ENCODE measurements at places on chromosomes 6 and 20. TPM values are rescaled to one million over a fixed set of nuclear protein-coding genes. Genes with fewer than 3 reads are reported as not detected.

Gene LINC00237
- not detected for polyA plus RNA-seq

Gene LY86
- 5.0 TPM for polyA plus RNA-seq

Gene GABRR2
- polyA plus RNA-seq: 0.10 TPM

Gene ATXN1
- polyA plus RNA-seq: 7.5 TPM

Gene EFCAB8
- polyA plus RNA-seq: not detected

Gene ZNF184
- polyA plus RNA-seq: 0.80 TPM

Gene GRM4
- polyA plus RNA-seq: not detected

Gene HCRTR2
- not detected for polyA plus RNA-seq

Gene ARFGEF2
- 10.3 TPM for polyA plus RNA-seq

Gene TGM2
- 375 TPM for polyA plus RNA-seq

Gene PCK1
- 265 TPM for polyA plus RNA-seq

Gene STX11
- 1.3 TPM for polyA plus RNA-seq

Gene ZBTB9
- polyA plus RNA-seq: 3.0 TPM

Gene RSPO3
- 1.6 TPM for polyA plus RNA-seq

Gene FLRT3
- polyA plus RNA-seq: 2.7 TPM

Gene MICB
- polyA plus RNA-seq: 0.66 TPM

Gene DCBLD1
- polyA plus RNA-seq: 4.6 TPM

Gene MTFR2
- polyA plus RNA-seq: 0.31 TPM

Gene BMP2
- 2.0 TPM for polyA plus RNA-seq

Measured in liver (tissue), 10 donors.